ENCODE measurements at places on chromosomes 16 and 17.

DNA sequence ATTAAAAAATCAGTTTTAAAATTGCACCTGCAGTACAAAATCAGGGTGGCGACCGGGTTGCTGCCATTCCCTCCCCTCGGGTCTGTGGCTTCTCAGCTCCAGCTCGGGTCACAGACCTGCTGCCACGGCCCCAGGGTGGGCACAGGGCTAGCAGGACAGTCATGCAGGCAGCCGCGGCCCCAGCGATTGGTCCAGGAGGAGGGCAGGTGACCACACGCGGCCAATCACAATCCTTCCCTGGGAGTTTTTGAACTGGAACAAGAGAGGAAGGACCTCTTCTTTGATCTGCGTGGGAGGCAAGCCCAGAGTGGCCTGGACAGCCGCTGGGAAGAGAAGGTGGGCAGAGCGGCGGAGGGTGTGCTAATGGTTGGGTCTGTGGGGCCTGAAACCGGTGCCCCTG lies 25.5 kb downstream of the CBFA2T3 start:
- no peak overlapping the region for H3K27ac ChIP-seq
- no peaks in the 10 kb centered on the region for H3K4me1 ChIP-seq

- no peaks in the 10 kb centered on the region for H3K27me3 ChIP-seq
- H3K27ac ChIP-seq = no peak overlapping the region
- no peaks in the 10 kb centered on the region for H3K4me1 ChIP-seq
- H3K4me3 ChIP-seq = no peak overlapping the region
Measured at GRCh38 chr16:57325458-57325857, 33.1 kb upstream of the CCL22 start.

- H3K4me3 ChIP-seq = no peak overlapping the region
- no peaks in the 10 kb centered on the region for H3K27me3 ChIP-seq
- H3K4me1 ChIP-seq = no peaks in the 10 kb centered on the region
- peaks cover 4% of the 10 kb centered on the region for H3K36me3 ChIP-seq
- no peak overlapping the region for H3K27ac ChIP-seq
- DNase-seq = no peak
Measured at GRCh38 chr17:76408037-76408849, 23.8 kb downstream of the SPHK1 start.

DNA sequence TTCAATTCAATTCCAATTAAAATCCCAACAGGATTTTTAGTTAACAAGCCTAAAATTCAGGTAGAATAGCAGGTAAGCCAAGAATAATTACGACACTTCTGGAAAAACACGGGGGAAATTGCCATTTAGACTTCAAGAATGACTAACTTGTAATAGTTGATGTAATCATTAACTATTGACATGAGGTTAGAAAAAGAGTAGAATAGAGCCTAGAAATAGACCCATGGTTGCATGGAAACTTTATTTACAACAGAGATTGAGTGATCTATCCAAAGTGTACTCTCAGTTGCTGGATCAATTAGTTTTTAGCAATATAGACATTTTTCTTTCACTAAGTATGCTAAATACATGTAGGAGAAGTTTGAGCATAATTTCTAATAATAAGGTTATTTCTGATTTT lies 3.6 kb upstream of the SLC13A5 start:
- H3K27me3 ChIP-seq = peaks cover 6% of the 10 kb centered on the region
- H3K36me3 ChIP-seq = no peaks in the 10 kb centered on the region
- peaks cover 21% of the 10 kb centered on the region for H3K4me1 ChIP-seq
- no peak for DNase-seq

DNA sequence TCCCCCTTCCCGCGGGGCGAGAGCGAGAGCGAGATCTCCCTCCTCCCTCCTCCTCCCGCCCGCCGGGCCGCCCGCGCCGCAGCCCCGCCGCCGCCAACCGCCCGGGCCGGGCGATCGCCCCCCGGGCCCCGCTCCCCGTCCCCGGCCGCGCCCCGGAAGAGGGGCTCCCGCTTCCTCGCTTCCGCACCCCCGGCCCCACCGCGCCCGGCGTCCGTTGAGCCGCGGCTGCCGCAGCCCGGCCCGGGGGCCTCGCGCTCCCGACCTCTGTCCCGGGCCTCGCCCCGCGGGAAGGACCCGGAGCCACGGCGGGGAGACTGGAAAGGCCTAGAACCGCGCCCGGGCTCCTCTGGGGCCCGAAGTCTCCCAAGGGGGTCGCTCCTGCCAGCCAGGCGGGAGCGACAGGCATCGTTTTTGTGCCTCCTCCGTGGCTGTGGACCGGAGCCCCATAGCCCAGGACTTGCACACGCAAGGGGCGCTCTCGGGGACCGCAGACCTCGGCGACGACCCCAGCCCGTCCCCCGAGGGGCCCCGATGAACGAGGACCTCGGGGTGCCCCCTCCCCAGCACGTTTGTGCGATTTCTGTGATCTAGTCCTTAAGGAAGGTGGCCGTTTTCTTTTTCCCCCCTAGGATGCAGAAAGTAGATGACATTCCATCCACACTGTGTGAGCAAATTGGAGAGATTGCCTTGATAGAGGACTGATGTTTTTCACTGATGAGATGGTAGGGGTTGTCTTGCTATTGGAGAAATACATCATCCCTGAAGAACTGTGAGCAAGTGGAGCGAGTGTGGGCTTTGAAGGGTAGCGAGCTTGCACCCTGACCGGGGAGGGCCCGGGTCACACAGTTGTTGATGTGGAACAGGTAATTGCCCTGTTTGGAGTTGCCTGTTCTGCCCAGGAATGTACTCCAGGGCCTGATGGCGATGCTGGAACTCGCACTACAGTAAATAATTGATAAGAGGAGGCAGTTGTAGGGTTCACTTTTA lies 611 bp downstream of the BANP start:
- no peaks in the 10 kb centered on the region for H3K27me3 ChIP-seq
- peaks cover 57% of the 10 kb centered on the region for H3K4me1 ChIP-seq
- peaks cover 16% of the 10 kb centered on the region for H3K36me3 ChIP-seq
- peak overlapping the region; percentile 100 for H3K27ac ChIP-seq
- DNase-seq = no peak

DNA sequence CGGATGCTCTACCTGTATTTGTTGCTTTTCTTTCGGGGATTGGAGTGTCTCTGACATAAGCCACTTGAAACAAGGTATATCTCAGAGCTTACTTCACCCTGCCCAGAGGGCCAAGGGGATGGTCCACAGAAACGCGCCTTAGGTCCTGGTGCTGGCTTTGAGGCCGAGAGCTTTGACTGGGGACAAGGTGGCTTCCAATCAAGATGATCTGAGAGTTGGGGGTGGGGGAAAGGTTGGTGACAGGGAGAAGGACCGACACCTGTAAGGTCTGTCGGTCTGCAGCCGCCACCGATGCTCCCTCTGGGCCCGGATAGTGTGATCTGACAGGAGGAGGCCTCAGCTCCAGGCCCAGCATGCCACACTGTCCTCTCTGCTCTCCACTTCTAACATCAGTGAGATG lies 21.8 kb upstream of the SPATA32 start:
- peaks cover 23% of the 10 kb centered on the region for H3K4me1 ChIP-seq
- no peak overlapping the region for H3K4me3 ChIP-seq
- H3K27ac ChIP-seq = peak overlapping the region; percentile 51
- peaks cover 20% of the 10 kb centered on the region for H3K36me3 ChIP-seq
- no peak for DNase-seq

DNA sequence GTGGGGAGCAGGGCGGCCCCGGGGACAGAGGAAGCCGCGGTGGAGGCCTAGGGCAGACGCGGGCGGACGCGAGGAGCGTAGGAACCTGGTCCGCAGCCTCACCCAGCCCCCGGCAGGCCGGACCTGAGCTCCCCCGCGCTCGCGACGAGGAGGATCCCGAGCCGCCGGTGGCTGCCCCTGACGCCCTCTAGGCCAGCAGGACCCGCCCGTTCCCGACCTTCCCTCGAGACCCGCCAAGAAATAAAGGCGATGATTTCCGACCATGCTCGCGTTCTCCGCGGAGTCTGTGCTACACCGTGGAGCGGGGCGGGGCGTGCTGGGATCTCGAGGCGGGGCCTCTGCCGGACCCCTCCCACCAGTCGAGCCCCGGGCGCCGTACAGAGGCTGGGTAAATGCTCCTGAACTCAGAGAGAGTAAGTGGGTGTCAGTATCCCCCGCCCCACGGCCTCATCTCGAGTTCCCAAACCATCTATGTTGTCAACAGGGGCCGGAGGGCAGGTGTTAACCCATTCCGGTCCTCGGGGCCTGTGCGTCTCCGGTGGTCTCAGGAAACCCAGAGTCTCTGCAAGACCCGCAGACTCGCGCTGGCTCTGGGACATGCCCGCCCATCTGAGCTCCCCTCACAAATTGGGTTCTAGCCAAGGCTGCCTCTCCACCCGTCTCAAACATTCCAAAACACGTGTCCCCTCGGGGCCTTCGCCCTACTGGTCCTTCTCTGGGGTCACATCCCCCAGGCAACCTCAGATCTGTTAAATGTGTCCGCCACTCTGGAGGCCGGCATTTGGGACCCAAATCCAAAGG lies 13.7 kb downstream of the SYCE1L start:
- no peak for DNase-seq
- peaks cover 6% of the 10 kb centered on the region for H3K27me3 ChIP-seq
- H3K36me3 ChIP-seq = no peaks in the 10 kb centered on the region
- peaks cover 12% of the 10 kb centered on the region for H3K4me1 ChIP-seq
- peak overlapping the region; percentile 64 for H3K4me3 ChIP-seq

DNA sequence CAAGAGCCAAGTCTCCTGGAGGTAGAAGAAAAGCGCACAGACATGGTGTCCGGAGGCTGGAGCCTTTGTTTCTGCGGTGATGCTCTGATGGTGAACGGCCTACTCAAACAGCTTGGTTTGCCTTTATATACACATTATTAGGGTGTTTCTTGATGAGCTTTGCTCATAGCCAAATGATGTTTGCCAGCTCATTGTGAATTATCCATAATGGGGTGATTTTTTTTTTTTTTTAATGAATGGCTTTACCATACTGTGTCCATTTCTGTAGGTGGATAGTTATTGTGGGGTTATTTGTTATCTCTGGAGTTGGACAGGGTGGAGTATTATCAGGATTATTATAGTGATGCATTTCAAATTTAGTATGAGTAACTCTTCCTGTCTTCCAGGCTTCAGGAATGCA lies at the start of gene KRT27:
Gene KRT27 (minus strand): TSS at position 101 of the 400 bp plus-strand sequence. CDS start 57 bp downstream, at position 44.
- H3K27me3 ChIP-seq = no peaks in the 10 kb centered on the region
- H3K4me3 ChIP-seq = no peak within 1 kb of the TSS
- peaks cover 7% of the 10 kb centered on the region for H3K4me1 ChIP-seq
- no peak within 1 kb of the TSS for H3K27ac ChIP-seq

DNA sequence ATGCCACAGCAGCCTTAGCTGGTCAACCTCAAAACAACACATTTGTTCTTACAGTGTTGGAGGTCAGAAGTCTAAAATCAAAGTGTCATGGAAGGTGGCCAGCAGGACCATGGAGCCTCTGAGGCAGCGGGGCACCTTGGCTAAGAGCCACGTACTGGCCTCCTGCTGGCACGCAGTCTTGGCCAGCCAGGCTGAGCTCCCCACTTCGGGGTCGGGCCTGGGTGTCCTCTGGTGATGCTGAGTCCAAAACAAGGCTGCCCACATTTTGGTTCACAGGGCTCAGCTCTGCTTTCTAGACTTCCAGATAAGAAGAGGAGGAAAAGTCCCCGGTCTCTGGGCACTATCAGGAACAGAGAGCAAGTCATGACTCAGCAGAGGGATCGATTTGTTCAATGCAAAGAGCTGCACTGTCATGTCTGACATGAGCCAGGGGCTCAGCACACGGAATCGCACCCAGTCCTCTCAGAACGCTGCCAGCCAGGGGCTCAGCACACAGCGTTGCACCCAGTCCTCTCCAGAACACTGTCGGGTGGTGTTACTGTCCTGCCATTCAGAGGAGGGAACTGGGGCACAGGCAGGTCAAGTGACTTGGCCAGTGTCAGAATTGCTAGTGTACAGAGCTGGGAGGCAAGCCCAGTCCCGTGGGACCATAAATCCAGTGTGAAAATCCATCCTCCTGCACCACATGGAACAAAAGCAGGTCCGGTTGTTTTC lies 2.5 kb downstream of the LGALS9 start:
- peaks cover 40% of the 10 kb centered on the region for H3K4me1 ChIP-seq
- peak overlapping the region; percentile 88 for H3K27ac ChIP-seq
- DNase-seq = no peak
- H3K27me3 ChIP-seq = no peaks in the 10 kb centered on the region

DNA sequence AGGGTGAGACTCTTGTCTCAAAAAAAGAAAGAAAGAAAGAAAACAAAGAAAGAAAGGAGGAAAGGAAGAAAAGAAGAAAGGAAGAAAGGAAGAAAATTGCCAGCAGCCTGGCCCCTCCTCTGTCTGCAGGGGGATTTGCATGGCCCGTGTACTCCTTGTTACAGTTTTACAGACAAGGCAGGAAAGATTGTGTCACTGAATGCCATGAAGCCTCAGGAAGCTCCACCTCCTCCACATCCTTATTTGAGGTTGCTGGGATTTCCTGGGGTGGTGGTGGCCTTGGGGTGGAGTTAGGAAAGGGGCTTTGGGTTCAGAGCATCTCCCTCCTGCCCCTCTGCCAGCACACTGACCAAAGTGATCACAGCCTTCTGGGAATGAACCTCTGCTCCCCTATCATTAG lies 23.6 kb downstream of the CFAP20 start:
- H3K27ac ChIP-seq = no peak overlapping the region
- H3K4me3 ChIP-seq = no peak overlapping the region
- H3K36me3 ChIP-seq = no peaks in the 10 kb centered on the region
- H3K4me1 ChIP-seq = no peaks in the 10 kb centered on the region
- DNase-seq = no peak

DNA sequence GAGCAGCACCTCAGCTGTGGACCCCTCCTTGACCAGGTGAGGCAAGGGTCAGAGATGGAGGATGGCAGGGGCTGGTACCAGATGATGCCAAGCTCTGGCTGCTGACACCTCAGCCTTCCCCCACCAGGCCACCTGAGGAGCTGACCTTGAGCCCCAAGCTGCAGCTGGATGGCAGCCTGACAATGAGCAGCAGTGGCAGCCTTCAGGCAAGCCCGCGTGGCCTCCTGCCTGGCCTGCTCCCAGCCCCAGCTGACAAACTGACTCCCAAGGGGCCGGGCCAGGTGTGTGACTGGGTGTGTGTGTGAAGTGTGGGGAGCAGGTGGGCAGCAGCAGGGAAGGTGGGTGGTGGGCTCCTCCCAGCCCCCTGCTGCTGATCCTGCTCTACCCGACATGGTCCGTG lies 4.7 kb upstream of the NRN1L start:
- H3K27ac ChIP-seq = no peak overlapping the region
- H3K4me1 ChIP-seq = peaks cover 12% of the 10 kb centered on the region
- H3K4me3 ChIP-seq = no peak overlapping the region
- H3K27me3 ChIP-seq = no peaks in the 10 kb centered on the region

GRCh38 chr17:51402899-51403298 lies 142.6 kb downstream of the UTP18 start:
- H3K4me1 ChIP-seq = no peaks in the 10 kb centered on the region
- no peaks in the 10 kb centered on the region for H3K36me3 ChIP-seq
- no peak overlapping the region for H3K27ac ChIP-seq
- H3K4me3 ChIP-seq = no peak overlapping the region

Measured in esophagus squamous epithelium (tissue), 5 donors.